HepG2 (cell line): ENCODE measurements at places on chromosomes 3 and 15. TPM values are rescaled to one million over a fixed set of nuclear protein-coding genes. Genes with fewer than 3 reads are reported as not detected.

CAPN3 gene
- 0.90 and 1.3 TPM in 2 replicates for total RNA-seq

IL20RB gene
- 0.22 and 0.34 TPM in 2 replicates for total RNA-seq

DTWD1 gene
- 18.3 and 24.5 TPM in 2 replicates for total RNA-seq

PCSK6 gene
- 42.5 and 56.5 TPM in 2 replicates for total RNA-seq

LMLN gene
- total RNA-seq, result 1.1 and 1.2 TPM in 2 replicates

NEK10 gene
- total RNA-seq, result 14.2 and 15.0 TPM in 2 replicates

OXTR gene
- 0.88 and 0.95 TPM in 2 replicates for total RNA-seq

PP2D1 gene
- not detected in 2 replicates for total RNA-seq

ZNF620 gene
- 12.2 and 16.3 TPM in 2 replicates for total RNA-seq

KLHL6 gene
- total RNA-seq, result not detected in 2 replicates

ARPP21 gene
- total RNA-seq, result not detected in 2 replicates

ABHD17C gene
- 2.9 and 4.7 TPM in 2 replicates for total RNA-seq

TM4SF1 gene
- 226 and 431 TPM in 2 replicates for total RNA-seq

LRRIQ4 gene
- not detected in 2 replicates for total RNA-seq

CSPG4 gene
- total RNA-seq, result 0.03 and 0.04 TPM in 2 replicates

NDN gene
- not detected in 2 replicates for total RNA-seq

HMG20A gene
- 28.0 and 39.7 TPM in 2 replicates for total RNA-seq

FURIN gene
- 13.9 and 17.4 TPM in 2 replicates for total RNA-seq

GOLGA8H gene
- 0.21 and 0.49 TPM in 2 replicates for total RNA-seq

EHD4 gene
- total RNA-seq, result 4.8 and 4.9 TPM in 2 replicates

GCNT3 gene
- total RNA-seq, result 7.7 and 9.8 TPM in 2 replicates

SAXO2 gene
- total RNA-seq, result 1.5 TPM in 1 of 2 replicates, not detected in the other

GPR62 gene
- total RNA-seq, result not detected in 2 replicates

STARD9 gene
- 2.7 and 5.3 TPM in 2 replicates for total RNA-seq

PLIN1 gene
- total RNA-seq, result 0.73 and 1.2 TPM in 2 replicates

SPTBN5 gene
- total RNA-seq, result 0.01 and 0.07 TPM in 2 replicates

SLC51B gene
- total RNA-seq, result 14.4 and 17.1 TPM in 2 replicates

ISLR2 gene
- not detected in 2 replicates for total RNA-seq

DNAJA4 gene
- not detected in 2 replicates for total RNA-seq

MESP2 gene
- total RNA-seq, result not detected in 2 replicates

CFAP100 gene
- 0.36 TPM in 1 of 2 replicates, not detected in the other for total RNA-seq
